GM04503 (cell line): ENCODE measurements at places on chromosomes 7 and 10.

- peak; percentile 54 for DNase-seq
Observed at GRCh38 chr10:70722820-70723424, 50.6 kb downstream of the ADAMTS14 start.

GRCh38 chr7:142089035-142089434 lies 22.5 kb upstream of the MGAM2 start:
- DNase-seq = no peak

- DNase-seq = no peak
Observed at GRCh38 chr7:1446620-1447032, 12.6 kb downstream of the MICALL2 start.

- DNase-seq = no peak
Observed at GRCh38 chr7:26504411-26505120, 212.9 kb downstream of the SNX10 start.

DNA sequence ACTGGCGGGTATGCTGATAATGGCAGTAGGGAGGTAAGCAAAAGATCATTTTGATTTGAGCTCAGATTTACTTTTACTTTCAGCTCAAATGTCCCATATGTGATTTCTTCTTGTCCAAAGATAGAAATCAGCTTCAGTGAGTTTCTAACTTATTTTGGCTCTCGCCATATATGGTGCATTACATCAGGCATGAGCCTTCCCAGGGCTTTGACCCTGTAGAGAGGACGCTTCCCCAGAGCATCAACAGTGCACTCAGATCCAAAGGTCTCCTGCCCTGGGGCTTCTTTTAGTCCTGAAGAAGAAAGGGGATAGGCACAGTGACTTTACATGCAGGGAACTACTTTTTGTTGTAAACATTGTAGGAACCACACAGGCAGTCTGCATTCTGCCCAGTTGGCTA lies 128.6 kb upstream of the PDLIM1 start:
- no peak for DNase-seq

DNA sequence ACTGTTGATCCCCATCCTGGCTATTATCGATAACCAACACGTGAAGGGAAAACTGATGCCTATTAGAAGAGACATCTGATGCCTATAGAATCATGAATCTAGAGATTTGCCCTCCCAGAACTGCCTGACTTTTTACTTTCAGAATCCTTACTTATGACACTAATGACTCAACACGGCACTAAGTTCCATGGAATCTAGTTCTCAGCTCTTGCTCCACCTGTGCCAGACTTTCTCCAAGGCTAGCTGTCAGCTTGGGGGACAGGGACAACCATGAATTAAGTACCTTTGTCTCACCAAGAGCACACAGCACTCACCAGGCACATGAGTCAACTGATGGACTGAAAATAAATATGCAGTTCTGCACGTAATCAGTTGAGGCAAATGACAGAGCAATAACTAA lies 184.2 kb downstream of the FRMD4A start:
- no peak for DNase-seq

GRCh38 chr7:123798532-123799188 lies 46.3 kb upstream of the HYAL4 start:
- no peak for DNase-seq

DNA sequence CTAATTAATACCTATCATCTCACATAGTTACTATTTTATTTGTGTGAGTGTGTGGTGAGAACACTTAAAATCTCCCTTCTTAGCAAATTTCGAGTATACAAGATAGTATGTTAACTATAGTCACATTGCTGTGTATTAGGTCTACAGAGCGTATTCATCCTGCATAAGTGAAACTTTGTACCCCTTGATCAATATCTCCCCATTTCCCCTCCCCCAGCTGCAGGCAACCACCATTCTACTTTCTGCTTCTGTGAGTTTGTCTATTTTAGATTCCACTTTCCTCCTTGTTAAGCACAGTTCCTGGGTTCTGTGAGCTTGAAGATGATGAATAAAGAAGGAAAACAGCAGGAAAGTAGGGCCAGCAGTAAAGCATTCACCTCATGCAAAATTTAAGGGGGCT lies 42.4 kb downstream of the MRPS33 start:
- no peak for DNase-seq

GRCh38 chr7:128168667-128169210 lies 72.3 kb upstream of the LEP start:
- DNase-seq = no peak

GRCh38 chr7:91201442-91202113 lies 62.7 kb upstream of the FZD1 start:
- no peak for DNase-seq

GRCh38 chr7:94056796-94057207 lies 52.6 kb upstream of the BET1 start:
- peak; percentile 71 for DNase-seq

- no peak for DNase-seq
Observed at GRCh38 chr7:22945584-22945983, 68.3 kb downstream of the HYCC1 start.

- DNase-seq = no peak
Observed at GRCh38 chr10:62870866-62871265, 54.7 kb upstream of the EGR2 start.

GRCh38 chr10:60818134-60818770 lies 40.0 kb downstream of the CDK1 start:
- peak; percentile 74 for DNase-seq

DNA sequence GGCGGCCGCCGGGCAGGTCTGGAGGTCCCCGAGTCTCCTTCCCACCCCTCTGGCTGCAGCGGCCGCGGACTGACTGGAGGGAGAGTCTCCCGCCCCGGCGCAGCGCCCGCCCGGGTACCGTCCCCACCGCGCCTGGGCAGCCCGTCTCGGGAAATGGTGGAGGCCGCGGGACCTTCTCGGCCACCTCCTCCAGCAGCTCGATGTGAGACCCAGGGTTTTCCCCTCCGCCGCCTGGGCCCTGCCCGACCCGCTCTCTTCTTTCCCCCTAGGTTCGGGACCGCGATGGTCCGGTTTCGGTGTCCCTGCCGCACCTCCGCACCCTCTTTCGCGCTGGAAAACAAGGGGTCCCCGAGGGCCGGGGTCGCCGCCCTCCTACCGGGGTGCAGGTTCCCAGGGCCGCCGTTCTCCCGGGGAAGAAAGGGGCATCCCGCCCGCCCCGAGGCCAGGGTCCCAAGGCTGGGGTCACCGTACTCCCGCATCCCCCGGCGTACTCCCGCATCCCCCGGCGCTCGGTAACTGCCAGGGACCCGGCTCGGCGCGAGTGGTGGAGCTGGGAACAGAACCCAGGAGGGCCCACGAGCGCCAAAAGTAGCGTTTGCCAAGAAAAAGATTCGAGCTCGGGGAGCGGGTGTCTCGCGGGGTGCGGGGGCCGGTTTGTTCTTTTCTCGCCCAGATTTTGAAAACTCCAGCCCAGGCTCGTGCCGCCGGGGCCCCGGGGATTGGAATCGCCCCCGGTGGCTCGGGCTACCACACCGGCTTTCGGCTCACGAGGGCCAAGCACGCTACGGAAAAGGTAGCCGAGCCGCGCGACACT lies 3.4 kb downstream of the TNRC18 start:
- DNase-seq = no peak

DNA sequence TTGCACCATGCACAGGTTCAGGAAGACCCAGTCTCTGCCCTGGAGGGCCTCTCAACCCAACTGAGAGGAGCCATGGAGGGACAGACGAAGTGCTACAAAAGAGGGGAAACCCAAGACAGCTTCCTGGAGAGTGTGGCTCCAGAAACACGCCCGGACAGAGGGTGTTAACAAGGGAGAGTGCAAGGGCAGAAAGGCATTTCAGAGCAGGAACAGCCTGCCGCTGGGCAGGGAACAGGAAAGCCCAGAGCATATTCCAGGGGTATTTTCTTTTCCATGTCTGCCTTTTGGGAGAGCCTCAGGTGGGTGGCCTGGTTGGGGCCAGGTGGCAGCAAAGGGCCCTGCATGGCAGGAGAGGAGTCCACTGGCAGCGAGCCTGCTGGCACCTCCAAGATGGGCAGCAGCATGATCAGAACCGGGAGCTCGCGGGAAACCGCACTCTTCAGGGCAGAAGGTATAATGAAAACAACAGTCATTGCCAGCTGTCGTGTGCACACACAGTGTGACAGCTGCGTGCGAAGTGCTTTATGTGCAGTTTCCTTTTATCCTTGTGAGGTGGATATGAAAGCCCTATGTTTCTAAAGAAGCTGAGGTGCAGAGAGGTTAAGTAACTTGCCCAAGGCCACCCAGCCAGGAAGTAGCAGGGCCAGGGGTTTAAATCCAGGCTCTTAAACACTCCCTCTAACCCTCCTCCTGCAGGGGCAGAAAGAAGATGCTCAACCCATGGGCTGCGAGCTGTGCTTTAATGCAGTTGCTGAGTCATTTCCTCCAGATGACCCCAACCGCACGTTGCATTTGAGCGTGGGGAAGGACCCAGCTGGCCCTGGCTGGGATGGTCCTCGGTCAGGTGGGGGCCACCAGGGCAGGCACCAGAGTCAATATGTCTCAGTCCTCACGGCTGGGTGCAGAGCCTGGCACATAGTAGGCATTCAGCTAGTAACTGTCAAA lies 128.6 kb downstream of the OAT start:
- DNase-seq = no peak

DNA sequence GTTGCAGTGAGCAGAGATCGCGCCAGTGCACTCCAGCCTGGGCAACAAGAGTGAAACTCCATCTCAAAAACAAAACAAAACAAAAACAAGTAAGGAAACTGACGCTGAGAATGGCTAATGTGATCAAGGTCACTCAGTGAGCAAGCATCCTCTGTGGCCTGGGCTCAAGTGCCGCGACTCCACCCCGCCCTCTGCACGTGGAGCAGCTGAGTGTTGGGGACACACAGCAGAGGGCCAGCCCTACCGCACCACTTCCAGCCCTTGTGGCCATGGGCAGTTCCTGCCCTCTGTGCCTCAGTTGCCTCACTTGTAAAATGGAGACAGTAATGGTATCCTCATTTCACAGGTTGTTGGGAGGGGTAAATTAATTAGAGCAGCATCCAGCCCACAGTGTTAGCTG lies 21.0 kb upstream of the OPALIN start:
- no peak for DNase-seq

DNA sequence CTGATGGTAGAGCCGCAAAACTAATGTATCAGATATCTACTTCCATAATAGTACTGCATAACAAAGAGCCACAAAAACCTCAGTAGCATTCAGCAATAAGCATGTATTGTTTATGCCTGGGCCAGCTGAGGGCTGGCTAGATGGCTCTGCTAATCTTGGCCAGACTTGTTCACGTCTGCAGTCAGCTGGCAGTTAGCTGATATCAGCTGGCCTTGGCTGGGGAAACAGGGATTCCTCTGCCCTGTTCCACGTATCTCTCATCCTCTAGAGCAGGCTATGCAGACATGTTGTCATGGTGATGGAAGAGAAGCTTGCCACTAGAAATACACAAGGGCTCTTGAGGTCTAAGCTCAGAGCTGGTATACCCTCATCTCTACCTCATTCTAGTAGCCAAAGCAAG lies 62.9 kb downstream of the GRM8 start:
- DNase-seq = no peak

DNA sequence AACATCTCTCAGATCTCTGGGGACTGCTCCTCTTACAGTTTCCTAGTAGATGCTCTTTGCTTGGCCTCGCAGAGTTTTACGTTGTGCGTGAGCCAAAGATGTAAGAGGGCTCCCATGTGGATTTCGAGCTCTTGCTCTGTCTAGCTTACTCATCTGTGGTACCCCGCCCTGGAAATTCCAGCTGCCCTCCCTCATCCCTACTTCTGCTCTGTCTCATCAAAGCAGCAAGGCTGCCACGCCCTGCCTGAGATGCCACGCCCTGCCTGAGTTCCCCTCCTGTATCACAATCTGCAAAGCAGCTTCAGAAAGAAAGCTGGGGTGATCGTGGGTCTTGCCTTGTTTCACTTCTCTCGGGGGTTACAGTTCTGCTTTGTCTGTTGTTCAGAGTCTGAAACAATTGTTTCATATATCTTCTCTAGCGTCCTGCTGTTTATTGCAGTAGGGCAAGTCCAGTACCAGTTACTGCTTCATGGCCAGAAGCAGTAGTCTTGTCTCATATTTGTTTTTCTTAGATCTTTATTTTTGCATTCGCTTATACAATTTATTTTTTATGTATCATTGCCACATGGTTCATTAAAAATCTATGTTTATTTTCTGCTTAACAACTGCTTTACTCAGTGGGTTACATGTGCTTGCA lies 36.1 kb upstream of the CCNY start:
- peak; percentile 58 for DNase-seq

- no peak for DNase-seq
Observed at GRCh38 chr10:85900061-85900460, 466.5 kb downstream of the GRID1 start.
